ENCODE measurements at places on chromosomes 5 and 9.

DNA sequence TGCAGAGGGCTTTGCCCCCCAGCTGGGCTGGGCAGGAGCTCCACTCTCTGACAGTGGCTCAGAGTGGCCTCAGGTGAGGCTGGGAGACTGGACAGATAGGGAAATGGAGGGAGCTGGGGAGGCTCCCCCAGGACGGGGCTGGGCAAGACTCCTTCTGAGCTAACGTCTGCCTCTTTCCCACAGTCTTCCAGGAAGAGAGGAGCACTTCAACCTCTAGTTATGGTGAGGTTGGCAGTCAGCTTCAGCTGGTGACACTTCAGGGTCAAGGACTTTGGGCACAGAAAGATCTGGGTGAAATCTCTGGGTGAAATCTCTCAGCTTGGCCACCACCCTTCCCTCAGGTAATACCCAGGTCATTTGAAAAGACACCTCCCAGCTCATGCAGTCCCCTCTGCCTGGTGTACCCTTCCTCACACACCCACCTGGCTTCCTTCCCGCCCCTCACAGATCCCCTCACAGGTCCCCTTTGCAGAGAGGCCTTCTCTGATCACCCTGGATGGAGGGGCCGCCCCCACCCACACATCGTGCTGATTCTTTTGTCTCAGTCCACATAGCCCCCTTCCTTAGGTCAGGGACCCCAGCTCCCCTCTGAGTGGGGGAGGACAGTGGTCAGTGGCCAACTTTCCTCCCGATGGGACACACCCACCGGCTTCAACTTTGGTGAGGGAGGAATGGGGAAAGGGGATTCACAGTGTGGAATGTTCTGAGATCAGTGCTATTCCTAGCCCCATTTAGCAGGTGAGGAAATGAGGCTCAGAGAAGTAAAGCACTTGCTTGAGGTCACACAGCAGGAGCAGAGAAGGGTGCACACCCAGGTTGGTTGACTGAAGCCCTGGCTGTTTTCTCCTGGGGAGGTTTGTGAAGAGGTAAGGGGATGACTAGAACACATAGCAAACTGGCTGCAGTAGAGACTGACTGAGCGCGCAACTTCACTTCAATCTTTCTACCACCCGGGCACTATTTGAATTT is 15.8 kb upstream of the NEURL1B start:
- DNase-seq = no peak

GRCh38 chr9:91119142-91119541 is 242.6 kb downstream of the AUH start:
- no peak for DNase-seq

- peak; percentile 5 for DNase-seq
These were observed 1.6 kb downstream of the FABP6 start for GRCh38 chr5:160230686-160231527.

DNA sequence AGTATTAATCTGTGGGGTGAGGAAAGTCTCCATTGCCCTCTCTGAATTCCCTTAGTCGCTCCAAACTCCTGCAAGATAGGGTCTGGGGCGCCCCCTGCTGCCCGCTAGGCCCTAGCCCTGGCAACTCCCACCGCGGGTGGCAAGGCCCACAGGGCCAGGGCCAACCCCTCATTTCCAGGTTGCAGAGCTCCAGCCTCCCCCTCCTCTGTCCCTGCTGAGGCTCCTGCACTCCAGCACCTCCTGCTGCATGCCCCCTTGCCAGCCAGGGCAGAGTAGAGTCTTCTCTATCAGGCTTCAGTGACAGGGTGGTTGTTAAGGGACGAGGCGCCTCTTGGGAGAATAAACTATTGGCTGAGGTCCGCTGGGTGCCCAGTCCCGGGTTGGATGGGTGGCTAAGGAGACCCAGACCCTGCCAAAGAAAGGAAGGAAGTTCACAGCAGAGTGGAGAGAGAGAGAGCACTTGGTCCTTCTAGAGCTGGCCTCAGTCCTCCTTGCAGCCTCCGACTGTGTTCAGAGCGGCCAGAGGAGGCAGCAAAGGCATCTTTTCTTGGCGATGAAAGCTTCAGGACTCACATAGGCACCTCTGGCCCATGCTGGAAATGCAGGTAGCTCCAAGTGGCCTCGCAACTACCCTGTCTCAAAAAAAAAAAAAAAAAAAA is 45.6 kb downstream of the SAR1B start:
- peak; percentile 63 for DNase-seq

Data from globus pallidus (tissue), 1 donor.